ENCODE measurements at places on chromosomes 6 and 20.

GRCh38 chr6:70107852-70108629 lies 194.8 kb downstream of the COL9A1 start:
- DNase-seq, result peak; percentile 17

DNA sequence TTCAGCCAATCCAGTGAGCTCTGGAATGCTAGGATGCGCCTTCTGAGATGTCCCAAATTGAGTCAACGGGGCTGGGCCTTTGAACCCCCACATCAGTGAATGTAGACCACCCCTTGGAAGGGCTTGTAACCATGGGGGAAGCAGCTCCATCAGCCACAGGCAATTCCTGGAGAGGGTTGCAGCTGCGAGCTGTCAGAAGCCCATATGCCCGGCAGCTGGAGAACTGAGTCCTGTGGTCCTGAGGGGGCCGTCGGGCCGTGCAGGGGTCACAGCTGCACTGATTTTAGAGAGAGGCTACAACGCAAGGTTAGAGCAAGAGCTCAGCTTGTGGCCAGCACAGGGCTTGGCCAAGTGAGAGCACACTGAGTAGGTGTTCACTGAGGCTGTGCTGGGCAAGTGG lies 121.3 kb downstream of the TOX2 start:
- DNase-seq, result no peak

- no peak for DNase-seq
Measured at GRCh38 chr20:39941245-39941644, 747.8 kb downstream of the MAFB start.

GRCh38 chr20:53734006-53734688 lies 140.5 kb upstream of the ZNF217 start:
- no peak for DNase-seq

Measured in smooth muscle cell of the brain vasculature (primary cell).